CD8-positive, alpha-beta memory T cell (primary cell): ENCODE measurements at places on chromosomes 2 and 18. TPM values are rescaled to one million over a fixed set of nuclear protein-coding genes. Genes with fewer than 3 reads are reported as not detected.

DCDC2C gene
- total RNA-seq, result not detected

SIX2 gene
- total RNA-seq, result 0.09 TPM

ITSN2 gene
- total RNA-seq, result 76.1 TPM

SF3B1 gene
- total RNA-seq, result 287 TPM

DES gene
- total RNA-seq, result not detected

POTEI gene
- not detected for total RNA-seq
